ENCODE measurements at places on chromosomes 7 and 10. TPM values are rescaled to one million over a fixed set of nuclear protein-coding genes. Genes with fewer than 3 reads are reported as not detected.

The TMEM236 gene
- under 0.01 TPM for total RNA-seq

The ZNRF2 gene
- total RNA-seq = 4.2 TPM

The CRYGN gene
- total RNA-seq = not detected

The DDC gene
- total RNA-seq = not detected

The GNGT1 gene
- not detected for total RNA-seq

The PON3 gene
- not detected for total RNA-seq

The MRC1 gene
- under 0.01 TPM for total RNA-seq

The MYOF gene
- 117 TPM for total RNA-seq

The LIPM gene
- total RNA-seq = not detected

The STAG3 gene
- total RNA-seq = 1.8 TPM

The LEP gene
- 0.16 TPM for total RNA-seq

The SPDYE2 gene
- total RNA-seq = not detected

The SUPV3L1 gene
- total RNA-seq = 13.2 TPM

The XRCC2 gene
- 0.81 TPM for total RNA-seq

The INTS1 gene
- total RNA-seq = 52.8 TPM

The PHYHIPL gene
- not detected for total RNA-seq

The IDI2 gene
- total RNA-seq = not detected

The WAC gene
- 45.9 TPM for total RNA-seq

The CC2D2B gene
- total RNA-seq = not detected

The IL6 gene
- 291 TPM for total RNA-seq

The ZC3HAV1L gene
- total RNA-seq = 16.2 TPM

The HOXA13 gene
- total RNA-seq = not detected

The GDF10 gene
- total RNA-seq = not detected

The ZDHHC4 gene
- 43.7 TPM for total RNA-seq

The ASB10 gene
- not detected for total RNA-seq

The NXPH1 gene
- not detected for total RNA-seq

The TMED4 gene
- total RNA-seq = 119 TPM

The SCIN gene
- not detected for total RNA-seq

The UNC5B gene
- total RNA-seq = 54.9 TPM

The LAMB4 gene
- total RNA-seq = 0.36 TPM

The CCDC3 gene
- total RNA-seq = 12.2 TPM

The FAM131B gene
- 0.97 TPM for total RNA-seq

The FAM237B gene
- total RNA-seq = not detected

The NPY4R2 gene
- total RNA-seq = under 0.01 TPM

The ACSL5 gene
- 8.1 TPM for total RNA-seq

The CCDC7 gene
- total RNA-seq = 1.3 TPM

The UPF2 gene
- total RNA-seq = 11.0 TPM

The LRIT1 gene
- not detected for total RNA-seq

The EBF3 gene
- 38.5 TPM for total RNA-seq

The TMEM213 gene
- total RNA-seq = not detected

The GIMAP5 gene
- total RNA-seq = 1.3 TPM

The TET1 gene
- 2.6 TPM for total RNA-seq

The TOMM7 gene
- 147 TPM for total RNA-seq

The PILRA gene
- total RNA-seq = 1.1 TPM

The OR2A7 gene
- not detected for total RNA-seq

The OR9A2 gene
- not detected for total RNA-seq

The MOGAT3 gene
- total RNA-seq = not detected

The ANLN gene
- total RNA-seq = 29.0 TPM

The MKX gene
- not detected for total RNA-seq
